GM06990 (cell line): ENCODE measurements at places on chromosomes 12 and 14.

- DNase-seq = no peak
Observed at GRCh38 chr14:24100982-24101494, 6.9 kb downstream of the PCK2 start.

DNA sequence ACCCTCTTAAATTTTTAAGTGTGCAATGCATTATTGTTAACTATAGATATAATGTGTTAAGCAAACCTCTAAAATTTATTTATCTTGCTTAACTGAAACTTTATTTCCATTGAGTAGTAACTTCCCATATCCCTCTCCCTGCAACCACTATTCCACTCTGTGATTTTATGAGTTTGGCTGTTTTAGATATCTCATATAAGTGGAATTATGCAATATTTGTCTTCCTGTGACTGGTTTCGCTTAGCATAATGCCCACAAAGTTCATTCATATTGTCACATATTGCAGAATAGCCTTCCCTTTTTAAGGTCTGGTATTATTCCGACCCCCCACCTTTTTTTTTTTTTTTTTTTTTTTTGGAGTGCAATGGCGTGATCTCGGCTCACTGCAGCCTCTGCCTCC lies 247.6 kb downstream of the EMP1 start:
- no peak for DNase-seq

DNA sequence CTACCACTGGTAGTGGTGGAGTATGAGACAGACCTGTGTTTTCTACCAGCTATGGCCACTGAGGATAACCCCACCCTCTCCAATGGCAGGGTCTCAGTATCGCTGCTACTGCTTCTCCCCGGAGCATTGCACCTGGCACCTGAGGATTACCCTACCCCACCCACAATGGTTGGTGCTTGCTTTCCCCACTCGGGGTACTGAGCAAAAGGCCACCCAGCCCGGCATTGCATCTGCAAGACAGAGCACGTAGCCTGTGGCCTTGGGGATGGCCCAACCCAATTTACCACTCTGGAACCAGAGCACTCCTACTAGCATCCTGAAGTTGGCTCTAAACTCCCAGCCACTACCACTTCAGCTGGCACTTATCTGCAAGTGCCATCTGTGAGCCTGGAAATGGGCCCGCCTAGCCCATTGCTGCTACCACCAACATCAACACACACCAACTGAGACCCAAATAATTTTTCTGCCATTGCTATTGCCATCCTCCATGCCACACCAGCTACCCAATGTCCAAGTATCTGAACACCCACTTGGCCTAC lies 145.7 kb downstream of the CNTN1 start:
- no peak for DNase-seq

- peak; percentile 51 for DNase-seq
Observed at GRCh38 chr14:50813544-50813863, 17.5 kb downstream of the NIN start.

- DNase-seq = no peak
Observed at GRCh38 chr12:122227341-122227740, 1.5 kb upstream of the DIABLO start.

DNA sequence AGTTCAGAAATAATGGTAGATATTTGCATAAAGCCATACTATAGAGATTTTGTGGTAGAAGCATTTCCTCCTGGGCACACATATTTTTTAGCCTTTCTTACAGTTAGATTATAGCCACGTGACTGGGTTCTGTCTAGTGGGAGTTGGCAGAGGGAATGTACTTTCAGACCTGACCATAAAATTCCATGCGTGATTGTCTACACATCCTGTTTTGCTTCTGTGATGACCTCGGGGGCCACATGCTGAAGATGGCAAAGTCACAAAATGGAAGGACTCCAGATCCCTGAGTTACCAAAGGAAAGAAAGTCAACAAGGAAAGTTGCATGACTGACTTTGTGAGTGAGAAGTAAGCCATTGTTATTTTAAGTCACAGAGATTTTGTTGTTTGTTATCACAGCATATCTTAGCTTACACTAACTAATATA lies 14.6 kb upstream of the MIA2 start:
- DNase-seq = no peak

DNA sequence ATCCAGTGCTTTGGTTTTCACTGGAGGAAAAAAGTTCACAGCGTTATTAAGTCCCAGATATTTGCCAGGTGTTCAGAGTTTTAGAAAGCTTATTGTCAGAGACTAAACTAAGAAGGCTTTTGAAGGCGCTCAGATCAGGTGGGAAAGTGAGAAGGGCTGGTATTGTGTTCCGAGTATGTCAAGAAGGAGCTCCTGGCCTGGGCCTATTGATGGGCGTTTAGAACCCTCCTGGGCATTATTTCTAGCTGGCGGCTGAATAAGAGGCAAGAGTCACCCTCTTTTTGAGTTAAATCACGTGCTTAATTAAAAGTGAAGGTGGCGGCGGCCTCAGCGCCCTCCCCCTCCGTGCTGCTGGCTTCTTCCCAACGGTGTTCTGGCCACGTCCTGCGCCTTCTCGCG lies 20.9 kb upstream of the GNS start:
- no peak for DNase-seq

GRCh38 chr14:49044981-49045380 lies 541.2 kb downstream of the RPS29 start:
- DNase-seq = no peak

GRCh38 chr14:104688505-104689108 lies 811 bp upstream of the INF2 start:
- DNase-seq = no peak

DNA sequence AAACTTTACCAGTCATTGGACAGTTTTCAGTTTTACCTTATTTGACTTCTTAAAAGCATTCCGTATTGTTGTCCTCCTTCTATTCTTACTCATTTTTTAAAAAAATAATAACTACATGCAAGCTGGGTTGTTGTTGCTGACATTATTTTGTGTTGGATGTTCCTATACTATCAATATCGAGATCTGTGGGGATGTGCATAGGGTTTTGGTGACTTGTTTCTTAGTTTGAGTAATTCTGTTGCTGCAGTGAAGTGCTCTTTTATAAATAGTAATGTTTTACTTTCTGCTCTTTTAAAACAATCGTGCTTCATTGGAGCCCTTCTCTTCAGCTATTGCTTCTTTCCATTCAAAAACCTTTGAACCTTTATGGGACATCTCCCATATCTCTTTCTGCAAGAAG lies 79.4 kb downstream of the METTL25 start:
- DNase-seq = no peak

GRCh38 chr14:99158646-99159165 lies 113.3 kb downstream of the BCL11B start:
- DNase-seq = no peak

GRCh38 chr12:114901316-114901715 lies 217.3 kb upstream of the TBX3 start:
- no peak for DNase-seq

DNA sequence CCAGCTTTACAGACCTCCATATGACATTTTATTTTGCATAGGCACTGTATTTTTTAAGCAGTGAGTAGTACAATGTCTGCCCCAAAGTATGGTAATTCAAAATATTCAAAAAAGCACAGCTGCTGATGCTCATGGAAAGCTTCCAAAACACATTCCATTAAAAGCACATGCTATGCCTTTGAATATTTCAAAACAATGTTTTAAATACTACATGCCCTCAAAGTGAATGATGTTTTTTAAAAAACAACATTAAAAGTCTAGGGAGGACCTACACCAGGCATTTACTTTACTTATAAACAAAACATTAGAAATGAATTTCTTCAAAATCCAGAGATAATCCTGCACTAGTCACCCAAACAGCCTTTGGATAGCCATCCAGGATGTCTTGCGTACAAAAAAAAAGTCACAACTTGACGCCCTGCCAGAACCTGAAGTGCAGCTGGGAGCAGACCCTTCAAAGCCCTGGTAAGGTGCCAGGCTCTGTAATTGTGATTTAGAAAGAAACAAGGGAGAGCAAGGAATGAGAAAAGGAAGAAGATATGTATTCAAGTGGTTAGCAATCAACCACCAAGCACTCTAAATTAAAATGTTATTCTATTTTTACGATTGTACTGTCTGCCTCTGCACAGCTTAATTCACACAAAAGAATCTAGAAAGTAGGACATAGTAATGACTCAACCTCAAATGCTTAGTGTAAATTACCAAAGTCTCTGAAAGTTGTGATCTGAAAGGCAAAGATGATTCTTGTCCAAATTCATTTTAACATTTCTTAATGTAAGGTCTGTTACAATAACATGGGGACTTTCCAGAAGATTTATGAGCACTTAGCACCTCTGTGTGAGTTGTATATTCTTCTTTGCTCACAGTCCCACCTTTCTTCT lies 31.9 kb downstream of the CEP83 start:
- DNase-seq = peak; percentile 30

GRCh38 chr12:127351481-127352010 lies 915.4 kb upstream of the TMEM132C start:
- DNase-seq = no peak

DNA sequence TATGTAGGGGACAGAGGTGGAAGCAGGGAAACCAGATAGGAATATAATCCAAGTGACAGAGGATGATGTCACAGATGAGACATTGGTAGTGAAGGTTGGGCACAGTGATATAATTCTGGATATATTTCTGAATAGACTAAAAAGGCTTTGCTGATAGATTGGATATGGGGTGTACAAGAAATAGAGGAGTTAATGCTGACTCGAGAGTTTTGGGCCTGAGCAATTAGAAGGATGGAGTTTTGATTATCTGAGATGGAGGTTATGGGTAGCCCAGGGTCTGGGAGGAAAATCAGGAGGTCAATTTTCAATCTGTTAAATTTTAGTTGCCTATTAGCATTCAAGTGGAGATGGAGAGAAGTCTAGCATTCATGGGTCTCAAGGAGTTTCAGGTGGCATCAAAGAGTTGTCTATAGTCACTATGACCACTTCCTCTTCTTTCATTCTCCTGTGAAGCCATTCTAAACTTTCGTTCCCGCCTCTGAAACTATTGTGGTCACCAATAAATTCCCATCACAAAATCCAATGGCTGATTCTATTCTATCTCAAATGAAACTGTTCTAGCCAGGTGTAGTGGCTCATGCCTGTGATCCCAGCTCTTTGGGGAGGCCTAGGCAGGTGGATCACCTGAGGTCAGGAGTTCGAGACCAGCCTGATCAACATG lies 10.6 kb upstream of the ANO6 start:
- DNase-seq = peak; percentile 44

DNA sequence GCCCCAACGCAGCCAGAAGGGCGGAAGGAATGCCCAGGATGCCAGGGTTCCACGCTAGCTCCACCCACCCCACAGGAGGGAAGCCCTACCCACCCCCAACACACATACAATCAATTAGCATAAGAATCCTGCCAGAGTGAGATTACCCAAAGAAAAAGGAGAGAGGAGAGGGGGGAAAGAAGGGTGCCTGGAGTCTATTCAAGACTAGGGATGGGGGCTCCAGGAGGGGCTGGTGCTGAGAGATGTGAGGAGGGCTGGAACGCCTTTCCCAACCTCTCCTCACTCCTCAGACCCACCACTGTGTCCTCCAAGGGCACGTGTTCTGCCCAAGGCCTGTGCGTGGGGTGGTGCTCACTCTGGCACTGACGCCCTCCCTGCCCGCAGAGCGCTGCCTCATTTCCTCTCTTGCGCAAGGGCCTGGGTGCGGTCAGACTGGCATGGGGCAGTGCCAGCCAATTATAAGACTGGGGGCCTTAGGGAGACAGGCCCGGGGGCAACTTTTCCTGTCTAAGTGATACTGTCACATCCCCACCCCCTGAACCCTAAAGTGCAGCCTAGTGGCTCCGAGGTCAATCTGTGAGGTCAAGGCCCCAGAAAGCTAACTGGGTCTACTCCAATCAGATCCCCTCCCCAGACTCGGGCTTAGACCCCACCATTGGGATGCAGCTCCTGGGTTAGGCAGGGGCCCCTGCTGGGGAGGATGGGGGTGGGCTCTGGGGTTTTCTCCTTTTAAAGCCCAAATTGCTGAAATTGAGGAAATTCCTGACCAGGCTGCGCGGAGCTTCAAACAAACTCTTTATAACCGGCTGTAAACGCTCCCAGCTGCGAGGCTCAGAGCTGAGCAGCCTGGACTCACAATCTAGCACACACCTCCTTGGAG lies 10.2 kb upstream of the ITGB7 start:
- no peak for DNase-seq

DNA sequence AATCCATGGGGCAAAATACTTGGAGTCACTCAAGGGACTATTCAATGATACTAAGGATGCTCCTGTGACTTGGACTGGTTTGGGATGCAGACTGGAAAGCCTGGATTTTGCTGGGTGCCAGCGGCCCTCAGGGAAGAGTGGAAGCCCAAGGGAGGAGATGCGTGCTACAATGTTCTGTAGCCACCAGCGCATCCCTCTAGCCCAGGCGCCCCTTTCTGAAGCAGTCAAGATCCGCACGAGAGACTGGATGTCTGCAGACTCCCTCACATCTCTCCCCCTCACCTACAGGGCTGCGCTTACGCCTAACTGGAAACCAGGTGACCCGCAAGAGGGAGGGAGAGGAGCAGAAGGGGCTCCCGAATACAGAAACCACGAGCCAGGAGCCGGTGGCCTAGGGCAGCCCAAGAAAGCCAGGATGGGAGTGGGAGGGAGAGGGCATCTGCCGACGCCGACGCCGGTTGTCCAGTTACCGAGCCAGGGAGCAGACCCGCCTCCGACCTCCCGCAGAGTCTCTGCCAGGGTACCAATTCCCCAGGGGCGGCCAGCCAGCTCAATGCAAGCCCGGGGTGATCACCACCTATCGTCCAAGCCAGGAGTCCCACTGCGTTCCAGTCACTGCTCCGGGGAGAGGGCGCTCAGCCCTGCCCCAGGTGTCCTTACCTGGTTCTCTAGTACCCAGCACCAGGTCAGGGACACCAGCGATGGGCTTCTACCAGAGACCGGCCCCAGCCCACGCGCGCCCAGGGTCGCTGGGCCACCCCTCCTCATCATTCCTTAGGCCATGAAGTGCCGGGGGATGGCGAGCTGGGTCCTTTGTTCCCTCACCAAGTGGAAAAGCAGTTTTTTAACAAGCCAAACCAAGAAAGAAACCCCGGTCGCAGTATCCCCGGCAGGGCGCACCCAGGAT lies 1.2 kb downstream of the NTN4 start:
- peak; percentile 1 for DNase-seq

GRCh38 chr12:68455691-68456345 lies 123.7 kb upstream of the MDM1 start:
- no peak for DNase-seq

DNA sequence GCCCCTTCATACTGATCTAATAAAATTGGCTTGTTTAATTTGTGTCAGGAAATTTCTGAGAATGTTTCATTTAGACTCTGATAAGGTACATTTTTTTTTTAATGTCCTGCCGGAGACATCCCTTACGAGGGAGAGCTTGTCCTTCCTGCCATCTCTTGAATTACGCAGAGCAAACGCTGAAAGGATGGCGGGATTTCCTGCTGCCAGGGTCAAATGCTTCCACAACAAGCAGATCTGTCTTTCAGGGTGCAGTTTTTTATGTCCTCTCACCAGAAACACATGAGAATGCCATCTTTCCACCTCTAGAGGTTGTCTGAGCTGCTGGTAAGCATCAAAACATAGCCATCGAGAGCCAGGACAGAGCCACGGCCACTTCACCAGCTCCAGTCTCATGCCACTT lies 126.8 kb upstream of the ARHGAP5 start:
- no peak for DNase-seq

- no peak for DNase-seq
Observed at GRCh38 chr14:58878439-58879139, 240.8 kb downstream of the DACT1 start.

- no peak for DNase-seq
Observed at GRCh38 chr12:95648990-95649791, 97.9 kb upstream of the USP44 start.

GRCh38 chr12:9973949-9974348 lies 2.7 kb downstream of the CLEC12A start:
- no peak for DNase-seq
